ENCODE measurements at places on chromosomes 6 and 20.

DNA sequence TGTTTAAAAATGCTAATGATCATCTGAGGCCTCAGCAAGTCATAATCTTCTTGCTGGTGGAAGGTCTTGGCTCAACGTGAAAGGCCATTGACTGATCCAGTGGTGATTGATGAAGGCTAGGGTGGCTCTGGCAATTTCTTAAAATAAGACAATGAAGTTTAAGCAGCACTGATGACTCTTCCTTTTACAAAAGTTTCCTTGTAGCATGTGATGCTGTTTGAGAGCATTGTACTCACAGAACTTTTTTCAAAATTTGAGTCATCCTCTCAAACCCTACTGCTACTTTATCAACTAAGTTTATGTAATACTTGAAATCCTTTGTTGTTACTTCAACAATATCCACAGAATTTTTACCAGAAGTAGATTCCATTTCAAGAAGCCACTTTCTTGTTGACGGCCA, 382.3 kb downstream of the ESR1 start:
- DNase-seq, result no peak

GRCh38 chr6:169852504-169853195, 101.2 kb downstream of the ERMARD start:
- DNase-seq, result no peak

DNA sequence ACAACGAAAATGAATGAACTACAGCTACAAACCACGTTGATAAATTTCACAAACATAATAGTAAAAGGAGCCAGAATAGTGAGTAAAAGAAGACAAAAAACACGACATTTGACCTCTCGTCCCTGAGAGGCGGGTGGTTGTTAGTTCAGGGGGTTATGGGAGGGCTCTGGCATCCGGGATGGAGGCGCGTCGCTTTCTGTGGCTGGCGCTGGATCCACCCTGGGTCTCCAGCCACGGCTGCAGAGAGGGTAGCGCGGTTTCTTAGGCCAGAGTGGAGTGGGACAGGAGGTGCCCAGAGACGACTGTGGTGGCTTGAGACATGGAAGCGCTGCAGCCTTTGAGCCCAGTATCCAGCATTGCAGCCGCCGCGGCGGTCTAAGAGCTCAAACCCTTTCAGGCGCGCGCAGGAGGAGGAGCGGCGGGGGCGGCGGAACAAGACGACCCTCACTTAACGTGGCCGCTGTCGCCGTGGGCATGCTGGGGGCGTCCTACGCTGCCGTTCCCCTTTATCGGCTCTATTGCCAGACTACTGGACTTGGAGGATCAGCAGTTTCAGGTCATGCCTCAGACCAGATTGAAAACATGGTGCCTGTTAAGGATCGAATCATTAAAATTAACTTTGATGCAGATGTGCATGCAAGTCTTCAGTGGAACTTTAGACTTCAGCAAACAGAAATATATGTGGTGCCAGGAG, 3.7 kb upstream of the ZSCAN23 start:
- no peak for DNase-seq

- no peak for DNase-seq
Measured at GRCh38 chr6:126804332-126805064, 314.0 kb upstream of the RSPO3 start.

DNA sequence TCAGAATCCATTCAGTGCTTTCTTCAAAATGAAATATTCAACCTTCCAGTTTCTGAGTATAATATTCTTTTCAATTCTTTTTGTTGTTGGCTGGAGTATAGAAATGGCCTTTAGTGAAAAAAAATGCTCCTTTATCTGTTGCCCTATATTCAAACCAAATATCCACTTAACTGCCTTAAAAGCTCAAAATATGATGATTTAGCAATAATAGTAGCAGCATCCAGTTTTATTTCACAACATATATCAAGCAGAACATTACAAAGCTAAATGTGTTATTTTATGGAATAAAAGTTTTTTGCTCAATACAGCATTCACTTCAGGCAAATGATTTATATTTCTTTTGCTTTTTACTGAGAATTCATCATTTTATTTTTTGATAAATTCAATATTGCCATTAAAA, 322.4 kb upstream of the EYS start:
- no peak for DNase-seq

DNA sequence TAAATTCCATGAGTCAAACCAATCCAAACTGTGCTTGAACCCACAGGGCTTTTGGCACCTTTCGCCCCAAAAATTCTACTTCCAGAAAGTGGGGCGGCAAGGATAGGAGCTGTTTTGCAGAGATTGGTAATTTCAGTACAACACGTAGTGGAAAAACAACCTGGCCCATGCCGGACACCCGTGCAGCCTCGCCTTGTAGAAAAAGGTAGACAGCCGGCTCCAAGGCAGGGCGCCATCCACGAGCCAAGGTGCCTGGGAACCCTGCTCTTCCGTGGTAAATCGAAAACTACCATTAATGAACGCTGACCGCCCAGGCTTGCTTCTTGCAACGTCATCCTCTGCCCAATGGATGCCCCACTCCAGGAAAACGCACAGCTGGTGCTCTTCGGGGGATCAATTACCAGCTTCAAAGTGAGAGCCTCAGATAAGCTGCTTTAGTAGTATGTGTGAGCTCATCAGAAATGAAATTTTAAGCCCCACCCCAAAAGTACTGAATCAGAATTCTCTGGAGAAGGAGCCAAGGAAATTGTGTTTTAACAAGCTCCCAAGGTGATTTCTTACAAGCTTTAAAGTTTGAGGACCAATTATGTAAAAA, 1.8 kb downstream of the OOEP start:
- DNase-seq, result no peak

DNA sequence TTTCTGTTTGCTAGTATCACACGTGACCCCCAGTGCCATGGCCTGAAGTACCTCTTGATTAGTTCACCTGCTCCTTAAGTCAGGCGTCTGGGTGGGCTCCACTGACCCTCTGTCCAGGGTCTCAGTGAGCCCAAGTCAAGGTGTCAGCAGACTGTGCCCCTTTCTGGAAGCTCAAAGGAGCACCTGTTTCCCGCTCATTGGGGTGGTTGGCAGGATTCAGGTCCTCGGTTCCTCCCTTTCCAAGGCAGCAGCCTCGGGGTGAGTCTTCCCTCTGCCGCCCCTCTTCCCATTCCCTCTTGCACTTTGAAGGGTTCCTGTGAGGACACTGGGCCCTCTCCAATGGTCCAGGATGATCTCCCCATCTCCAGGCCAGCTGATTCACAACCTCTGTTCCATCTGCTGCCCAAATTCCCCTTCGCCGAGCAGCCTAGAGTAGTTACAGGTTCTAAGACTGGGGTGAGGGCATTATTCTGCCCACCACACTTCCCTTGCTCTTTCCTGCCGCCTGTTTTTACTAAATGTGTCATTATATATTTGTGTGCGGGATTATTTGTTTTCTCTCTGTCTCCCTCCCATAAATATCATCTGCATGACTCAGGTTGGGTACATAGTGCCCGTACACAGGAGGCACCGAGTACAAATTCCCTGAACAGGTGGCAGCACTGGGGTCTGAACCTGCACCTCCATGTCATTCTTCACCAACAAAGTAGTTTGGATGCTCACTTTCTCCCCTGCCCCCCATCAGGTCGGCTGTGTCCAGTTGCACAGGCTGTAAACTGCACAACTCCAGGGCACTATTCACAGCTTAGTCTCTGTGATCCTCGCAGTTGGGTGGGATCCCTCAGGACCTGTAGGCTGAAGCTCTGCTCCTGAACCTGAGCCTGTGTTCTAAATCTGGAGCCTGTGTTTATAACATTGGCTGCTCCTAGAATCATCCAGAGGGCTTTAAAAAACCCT, 58.5 kb downstream of the RBM38 start:
- DNase-seq, result no peak

- DNase-seq, result no peak
Measured at GRCh38 chr6:112214739-112215269, 39.6 kb downstream of the LAMA4 start.

- no peak for DNase-seq
Measured at GRCh38 chr20:46962452-46963195, 68.0 kb downstream of the EYA2 start.

DNA sequence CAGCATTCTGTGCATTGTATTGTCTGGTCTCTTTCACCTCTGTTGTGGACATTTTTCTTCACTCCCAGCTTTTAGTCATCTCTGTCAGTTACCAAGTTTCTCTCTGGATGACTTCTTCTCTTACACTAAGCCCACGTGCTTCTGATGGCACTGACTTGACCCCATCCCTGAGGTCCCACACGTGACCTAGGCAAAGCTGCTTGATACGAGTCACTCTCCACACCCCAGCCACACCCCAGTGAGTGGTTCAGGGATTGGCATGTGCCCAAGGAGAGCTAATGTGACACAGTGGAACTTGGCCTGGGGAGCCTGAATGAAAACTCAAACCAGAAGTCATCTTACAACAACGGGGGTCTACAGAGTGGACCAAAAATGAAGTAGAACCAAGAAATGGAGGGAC, 32.2 kb downstream of the HTR1E start:
- no peak for DNase-seq

- DNase-seq, result no peak
Measured at GRCh38 chr6:122347751-122348150, 51.7 kb upstream of the HSF2 start.

DNA sequence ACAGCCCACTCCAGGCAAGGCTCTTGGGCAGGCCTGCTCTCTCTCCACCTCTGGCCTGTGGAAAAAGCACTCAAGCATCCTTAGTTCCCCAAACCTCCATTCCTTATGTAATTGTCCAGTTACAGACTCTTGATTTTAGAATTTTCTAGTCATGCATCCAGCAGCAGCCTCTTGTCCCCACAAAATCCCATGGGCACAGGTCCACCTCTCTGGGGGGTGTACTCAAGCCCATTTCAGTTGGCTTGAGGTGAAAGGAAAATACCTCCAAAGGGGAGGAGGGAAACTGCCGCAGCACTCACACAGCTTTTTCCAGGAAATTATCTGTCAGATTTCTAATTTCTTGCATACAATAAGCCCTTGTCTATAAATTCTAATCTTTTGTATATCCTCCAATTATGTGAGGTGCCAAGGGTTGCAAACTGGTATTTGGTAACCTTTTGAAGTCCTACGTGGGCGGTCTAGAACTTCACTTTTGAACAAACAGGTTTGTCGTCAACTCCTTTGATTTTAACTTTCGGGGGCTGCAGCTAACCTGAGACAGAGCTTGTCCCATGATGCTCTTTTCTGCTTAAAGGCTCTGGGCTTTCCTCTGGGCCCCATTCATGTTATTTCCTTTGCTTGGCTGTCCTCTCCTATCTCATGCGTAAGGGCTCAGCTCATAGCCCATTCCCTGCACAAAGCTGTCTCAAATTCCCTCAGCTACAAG, 104.7 kb upstream of the CEP85L start:
- peak; percentile 35 for DNase-seq

DNA sequence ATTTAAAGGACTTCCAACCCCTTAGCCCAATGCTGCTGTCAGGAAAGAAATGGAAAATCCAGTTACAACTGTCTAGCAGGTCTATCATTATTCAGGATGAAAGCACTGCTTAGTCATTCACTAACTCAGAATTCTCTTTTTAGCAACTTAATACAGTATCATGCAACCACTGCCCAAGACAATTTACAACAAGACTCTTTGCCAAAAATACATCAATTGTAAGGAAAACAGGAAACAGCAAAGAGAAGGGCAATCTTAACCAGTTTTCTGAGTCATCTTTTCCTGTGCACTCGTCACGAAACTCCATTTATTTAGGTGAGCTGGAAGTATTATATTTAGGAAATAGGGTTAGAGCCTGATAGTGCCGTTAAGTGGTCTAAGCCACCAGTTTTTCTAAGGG, 1197.7 kb upstream of the CITED2 start:
- no peak for DNase-seq

DNA sequence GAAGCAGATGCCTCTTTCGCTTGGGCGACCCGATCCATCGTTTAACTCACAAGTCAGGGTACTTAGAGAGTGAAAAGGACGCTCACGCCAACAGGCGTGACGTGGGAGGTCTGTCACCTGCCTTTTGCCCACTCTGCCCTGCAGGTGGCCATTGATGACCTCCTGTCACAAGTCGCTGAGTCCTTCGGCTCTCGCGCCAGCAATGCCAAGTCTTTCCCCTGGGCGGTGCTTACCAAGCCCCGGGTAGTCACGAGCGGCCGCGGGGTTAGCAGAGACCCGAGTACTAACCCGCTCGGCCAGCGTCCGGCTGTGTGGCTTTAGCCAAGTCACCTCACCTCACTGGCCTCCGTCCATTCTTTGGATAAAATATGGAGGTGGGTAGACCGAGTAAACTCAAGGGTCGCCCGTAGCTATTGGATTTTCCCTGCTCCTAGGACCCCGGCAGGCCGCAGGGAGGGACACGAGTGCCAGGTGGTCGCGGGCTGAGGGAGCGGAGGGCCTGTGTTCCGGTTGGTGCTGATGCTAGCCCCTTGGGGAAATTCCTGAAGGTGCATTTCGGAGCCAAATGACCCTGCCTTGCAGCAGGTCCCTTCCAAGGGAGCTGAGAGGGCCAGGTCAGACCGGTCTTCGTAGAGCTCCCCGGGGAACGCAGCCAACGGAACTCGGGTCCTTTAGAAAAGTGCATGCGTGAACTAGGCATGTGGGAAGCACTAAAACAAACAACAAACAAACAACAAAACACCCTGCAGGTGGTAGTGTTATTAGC, 668 bp downstream of the PKIB start:
- peak; percentile 46 for DNase-seq

GRCh38 chr6:170102038-170102437, 188.8 kb downstream of the DLL1 start:
- DNase-seq, result peak; percentile 20

- DNase-seq, result no peak
Measured at GRCh38 chr6:34806738-34807453, 15.0 kb downstream of the BLTP3A start.

DNA sequence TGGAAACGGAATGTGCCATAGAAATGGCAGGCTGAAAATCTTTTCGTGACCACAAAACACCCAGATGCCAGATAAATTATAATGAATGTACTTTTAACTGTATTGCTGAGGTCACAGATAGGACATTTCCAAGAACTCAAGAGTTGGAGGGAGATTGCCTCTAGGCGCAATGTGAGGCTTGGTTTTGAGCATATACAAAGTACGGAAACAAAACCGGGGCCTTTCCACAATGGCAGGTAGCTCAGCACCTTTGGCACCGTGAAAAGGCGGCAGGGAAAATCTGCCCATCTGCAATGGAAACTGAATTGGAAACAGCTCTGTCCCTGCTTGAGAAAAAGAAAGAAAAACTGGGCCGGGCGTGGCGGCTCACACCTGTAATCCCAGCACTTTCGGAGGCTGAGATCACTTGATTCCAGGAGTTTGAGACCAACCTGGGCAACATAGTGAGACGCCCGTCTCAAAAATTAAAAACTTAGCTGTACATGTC, 10.5 kb upstream of the C20orf144 start:
- DNase-seq, result no peak

Measured in activated T-cell treated with anti-CD3 and anti-CD28 coated beads, Interleukin-2, amount 50 U/mL, for 24 hours (primary cell).